Amygdala (tissue), 56 donors: ENCODE measurements at places on chromosomes 1 and 21.

GRCh38 chr1:47241114-47242113 is 9.4 kb upstream of the TAL1 start:
- no peak for DNase-seq

DNA sequence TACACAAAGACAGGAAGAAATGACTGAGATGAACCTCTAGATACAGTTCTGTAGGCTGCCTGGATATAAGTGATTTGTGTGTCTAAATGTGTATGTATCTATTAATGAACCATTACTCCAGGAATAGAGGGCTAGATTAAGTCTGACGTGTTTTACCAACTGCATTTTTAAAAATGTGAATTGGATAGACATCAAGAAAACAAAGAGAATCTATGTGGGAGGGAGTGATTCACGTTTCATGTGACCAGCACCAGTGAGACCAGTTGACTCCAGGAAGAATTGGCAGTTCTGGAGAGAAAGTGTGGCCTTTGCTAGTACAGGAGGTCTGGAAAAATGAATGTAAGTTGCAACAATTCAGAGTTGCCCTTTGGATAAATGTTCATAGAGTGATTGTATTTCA is 53.4 kb upstream of the RGS21 start:
- no peak for DNase-seq

- DNase-seq, result no peak
Measured at GRCh38 chr1:175889848-175890247, 146.5 kb upstream of the TNR start.

DNA sequence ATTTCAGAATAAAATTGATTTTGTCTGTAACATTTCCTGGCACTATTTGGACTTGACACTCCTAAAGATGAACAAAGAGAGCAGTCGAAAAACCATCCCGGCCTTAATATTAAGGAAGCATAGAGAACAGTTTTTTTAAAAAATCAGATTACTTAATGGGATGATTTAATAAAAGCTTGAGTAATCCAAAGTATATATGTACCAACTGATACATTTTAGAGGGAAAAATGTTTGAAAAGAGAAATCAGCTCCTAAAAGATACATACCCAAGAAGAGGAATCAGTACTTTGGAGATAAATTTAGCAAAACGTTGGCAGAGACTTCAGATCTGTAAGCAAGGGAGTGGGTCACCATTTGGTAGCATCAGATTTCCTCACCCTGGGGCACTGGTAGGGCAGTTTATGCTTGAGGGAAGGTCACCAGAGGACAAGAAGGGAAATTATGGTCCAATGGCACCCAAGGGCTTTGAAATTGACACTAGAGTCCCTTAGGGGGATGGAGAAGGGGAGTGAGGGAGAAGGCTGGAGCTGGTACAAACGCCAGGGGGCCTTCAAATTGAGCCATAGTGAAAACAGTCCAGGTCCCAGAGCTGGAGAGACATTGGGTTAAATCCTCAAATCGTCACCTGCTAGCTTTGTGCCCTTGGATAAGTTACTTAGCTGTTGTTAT is 5.9 kb downstream of the SLAMF7 start:
- no peak for DNase-seq

DNA sequence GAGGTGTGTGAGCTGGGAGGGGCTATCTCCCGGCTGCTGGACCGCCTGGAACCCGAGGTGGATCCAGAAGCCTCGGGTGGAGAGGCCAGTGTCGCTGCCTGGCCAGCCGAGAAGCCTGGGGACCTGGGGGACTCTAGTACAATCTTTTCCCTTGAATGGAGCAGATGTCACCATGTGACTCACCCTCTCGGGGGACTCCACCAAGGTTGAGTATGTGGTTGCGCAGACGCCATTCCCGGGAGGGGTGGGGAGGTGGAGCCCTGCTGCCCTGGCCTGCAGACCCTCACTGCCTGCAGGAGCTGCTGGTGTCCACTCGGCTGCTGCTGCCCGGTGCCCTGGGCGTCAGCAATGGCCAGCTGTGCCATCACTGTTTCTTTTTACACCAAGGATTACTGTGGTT is 40.3 kb downstream of the TP73 start:
- no peak for DNase-seq
